ENCODE measurements at places on chromosomes 11 and 22. TPM values are rescaled to one million over a fixed set of nuclear protein-coding genes. Genes with fewer than 3 reads are reported as not detected.

DNA sequence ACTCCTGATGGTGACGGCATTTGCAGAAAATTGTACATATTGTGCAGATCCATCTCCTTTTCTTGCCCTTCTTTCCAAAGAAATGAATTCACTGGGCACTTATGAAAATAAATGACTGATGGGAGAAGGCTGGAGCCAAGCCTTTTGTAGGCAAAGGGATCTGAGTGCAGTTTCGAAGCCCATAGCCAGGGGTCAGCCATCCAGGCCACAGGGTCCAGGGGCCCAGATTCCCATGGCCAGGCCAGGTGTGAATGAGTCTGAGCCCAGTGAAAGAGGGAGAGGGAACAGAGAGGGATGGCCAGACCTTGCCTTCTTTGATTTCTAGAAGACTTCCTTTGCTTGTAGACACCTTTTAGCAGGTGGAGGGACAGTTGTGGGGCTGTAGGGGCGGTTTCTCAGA, 209.1 kb downstream of the KIRREL3 start:
- DNase-seq, result no peak

DNA sequence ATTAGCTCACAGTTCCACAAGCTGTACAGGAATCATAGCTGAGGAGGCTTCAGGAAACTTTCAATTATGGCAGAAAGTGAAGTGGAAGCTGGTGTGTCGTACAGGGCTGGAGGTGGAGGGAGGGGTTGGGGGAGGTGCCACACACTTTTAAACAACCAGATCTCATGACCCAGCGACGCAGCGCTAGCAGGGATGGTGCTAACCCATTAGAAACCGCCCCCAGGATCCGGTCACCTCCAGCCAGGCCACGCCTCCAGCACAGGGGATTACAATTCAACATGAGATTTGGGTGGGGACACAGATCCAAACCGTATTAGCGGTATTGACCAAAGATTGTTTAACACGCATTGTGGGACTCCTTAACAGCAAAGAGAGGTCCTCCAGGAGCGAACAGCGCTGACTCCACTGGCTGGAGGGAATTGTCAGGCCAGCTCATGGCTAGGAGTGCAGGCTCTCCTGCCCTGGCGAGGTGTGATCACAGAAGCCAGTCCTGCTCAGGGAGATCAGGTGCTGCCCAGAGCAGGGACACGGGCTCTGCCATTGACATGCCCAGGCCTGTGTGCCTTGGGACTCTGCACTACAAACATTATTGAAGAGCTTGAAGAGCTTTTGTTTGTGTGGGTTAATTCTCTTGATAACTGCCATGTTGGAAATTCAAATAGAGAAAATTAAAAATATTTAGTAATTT, 215.3 kb downstream of the TBC1D22A start:
- no peak for DNase-seq

DNA sequence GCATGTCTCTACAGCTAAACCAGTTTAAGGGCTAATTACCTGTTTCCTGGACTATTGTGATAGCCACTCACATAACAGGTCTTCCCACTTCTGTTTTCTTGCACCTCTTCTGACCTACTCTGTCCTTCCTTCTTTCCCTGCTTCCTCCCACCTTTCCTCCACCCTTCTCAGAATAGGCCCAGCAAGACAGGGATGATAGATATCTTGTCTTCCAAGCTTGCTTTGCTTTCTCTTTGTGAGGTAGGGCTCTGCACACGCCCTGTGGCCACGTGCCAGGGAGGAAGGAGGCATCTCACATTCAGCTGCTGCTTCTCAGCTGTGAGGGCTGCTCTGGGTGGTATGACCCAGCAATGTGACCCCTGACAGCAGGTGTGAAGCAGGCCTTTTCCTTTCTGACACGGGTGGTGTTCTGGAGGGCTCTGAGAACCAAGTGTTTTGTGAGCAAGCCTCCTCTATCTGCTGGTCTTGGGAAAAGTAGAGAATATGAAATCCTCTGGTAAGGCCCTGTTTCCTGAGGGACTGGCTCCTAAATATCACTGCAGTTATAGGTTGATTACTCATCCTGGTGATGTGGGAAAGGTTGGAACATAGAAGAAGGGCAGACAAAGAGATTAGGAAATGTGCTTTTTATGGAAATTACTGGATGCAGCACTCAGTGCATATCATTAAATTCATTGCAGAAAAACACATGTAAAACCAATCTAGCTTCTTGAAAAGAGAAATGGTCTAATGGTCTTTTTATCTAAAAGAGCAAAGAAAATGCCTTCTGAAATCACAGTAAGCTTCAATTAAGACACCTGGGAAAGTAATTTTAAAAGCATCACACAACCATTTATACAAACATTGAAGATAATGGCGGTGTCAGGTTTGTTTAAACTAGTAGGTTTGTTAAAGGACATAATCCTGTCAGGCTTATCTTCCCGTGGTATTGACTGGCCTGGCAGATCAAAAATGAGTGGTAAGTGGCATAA, 8.5 kb downstream of the AMOTL1 start:
- no peak for DNase-seq

GRCh38 chr22:20154602-20155187, 3.8 kb upstream of the CCDC188 start:
- DNase-seq, result no peak

- DNase-seq, result no peak
Observed at GRCh38 chr11:121448431-121448941, 3.6 kb upstream of the SORL1 start.

DNA sequence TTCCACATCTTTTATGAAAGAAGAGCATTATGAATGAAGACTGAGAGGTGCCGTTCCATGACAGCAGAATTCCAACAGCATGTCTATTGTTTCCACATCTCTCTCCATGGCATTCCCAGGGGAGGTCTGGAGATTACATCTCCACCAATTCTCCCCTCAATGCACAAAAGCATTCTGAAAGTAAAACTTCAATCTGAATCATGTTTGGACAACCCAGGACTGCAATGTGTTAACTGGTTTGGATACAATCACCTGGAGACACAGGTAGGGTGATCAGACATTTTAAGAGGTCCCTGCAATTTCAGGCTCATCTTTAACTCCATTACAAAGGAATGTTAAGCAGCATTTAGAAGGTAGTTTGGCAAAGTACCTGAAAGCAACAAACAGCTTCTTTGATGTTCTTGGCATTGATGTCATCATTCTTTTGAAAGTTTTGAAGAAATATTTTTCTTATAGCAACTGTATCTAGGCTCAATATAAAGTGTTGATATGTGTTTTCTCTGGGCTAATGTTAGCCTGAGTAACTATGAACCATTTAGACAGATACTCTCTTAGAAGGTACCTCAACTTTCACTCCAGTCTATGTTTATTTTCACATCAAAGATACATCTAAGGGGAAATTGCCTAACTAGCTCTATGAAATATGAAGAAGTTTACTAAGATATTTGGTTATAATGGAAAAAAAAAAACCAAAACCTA, 181.4 kb upstream of the MTMR2 start:
- no peak for DNase-seq

DNA sequence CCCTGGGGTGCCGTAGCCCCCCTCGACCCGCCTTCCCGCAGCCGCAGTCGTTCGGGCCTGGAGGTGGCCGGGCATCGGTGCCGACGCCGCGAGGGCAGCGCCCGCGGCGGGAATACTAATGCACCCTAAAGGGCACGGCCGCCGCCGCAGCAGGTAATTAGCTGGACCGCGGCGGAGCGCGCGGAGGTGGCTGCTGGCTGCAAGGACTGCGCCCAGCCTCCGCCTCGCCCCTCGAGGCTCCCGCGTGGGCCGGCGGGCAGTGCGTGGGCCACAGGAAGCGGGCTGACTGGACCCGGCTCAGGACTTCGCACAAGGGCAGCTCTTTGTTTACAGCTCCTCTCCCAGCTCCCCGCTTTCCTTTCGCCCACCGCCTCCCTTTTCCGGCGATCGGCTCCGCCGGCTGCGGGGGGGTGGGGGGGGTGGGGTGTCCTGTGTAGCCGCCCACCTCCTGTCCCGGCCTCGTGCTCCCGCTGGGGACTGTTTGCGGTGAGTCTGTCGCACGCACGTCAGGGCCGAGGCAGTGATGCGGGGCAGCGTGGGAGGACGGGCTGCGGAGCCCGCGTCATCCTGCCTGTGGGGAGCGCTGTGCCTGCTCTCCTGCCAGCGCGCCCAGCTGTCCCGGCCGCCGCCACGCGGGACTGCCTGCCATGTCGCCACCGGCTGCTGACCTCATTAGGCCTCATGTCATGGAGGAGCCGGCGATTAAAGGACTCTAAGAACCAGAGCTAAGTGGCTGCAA, 53.2 kb downstream of the GRIK4 start:
- no peak for DNase-seq

DNA sequence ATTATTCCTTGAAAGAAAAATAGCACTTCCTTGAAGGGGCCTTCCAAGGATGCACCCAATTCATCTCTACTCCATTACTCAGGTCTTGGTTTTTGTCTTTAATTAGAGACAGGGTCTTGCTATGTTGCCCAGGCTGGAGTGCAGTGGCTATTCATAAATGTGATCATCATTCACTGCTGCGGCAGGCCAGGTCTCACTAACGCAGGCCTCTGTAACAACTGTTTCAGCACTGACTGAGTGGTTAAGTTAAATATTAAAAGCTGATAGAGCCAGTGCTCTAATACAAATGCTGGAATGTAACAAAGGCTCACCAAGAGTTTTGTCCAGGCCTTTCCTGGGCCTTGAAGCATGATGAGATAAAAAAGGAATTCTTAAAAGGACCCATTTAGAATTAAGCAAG, 61.4 kb upstream of the GNAZ start:
- no peak for DNase-seq

DNA sequence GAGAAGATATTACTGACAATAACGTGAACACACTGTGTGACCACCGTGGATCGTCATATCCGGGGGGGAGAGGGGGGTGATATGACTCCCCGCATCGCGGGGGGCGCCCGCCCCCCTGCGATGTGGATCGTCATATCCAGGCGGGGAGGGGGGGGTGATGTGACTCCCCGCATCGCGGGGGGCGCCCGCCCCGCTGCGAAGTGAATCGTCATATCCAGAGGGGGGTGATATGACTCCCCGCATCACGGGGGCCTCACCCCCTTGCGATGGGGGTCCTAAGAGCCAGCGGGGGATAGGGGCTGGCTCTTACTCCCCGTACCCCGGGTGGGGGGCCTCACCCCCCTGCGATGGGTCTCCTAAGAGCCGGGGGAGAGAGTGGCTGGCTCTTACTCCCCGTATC, 19.9 kb downstream of the UNC93B1 start:
- no peak for DNase-seq

GRCh38 chr11:12393691-12394090, 16.3 kb downstream of the PARVA start:
- no peak for DNase-seq

DNA sequence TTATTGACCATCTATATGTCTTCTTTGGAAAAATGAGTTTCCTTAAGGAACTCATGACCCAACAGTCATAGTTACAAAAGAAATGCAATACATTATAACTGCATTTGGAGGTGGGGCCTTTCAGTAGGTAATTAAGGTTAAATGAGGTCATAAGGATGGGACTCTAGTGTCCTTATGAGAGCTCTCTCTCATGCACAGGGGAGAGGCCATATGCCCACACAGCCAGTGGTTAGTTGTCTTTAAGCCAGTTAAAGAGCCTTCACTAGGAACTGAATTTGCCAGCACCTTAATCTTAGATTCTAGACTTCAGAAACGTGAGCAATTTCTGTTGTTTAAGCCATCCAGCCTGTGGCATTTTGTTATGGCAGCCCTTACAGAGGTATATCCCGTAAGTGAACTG, 27.3 kb downstream of the INTS4 start:
- no peak for DNase-seq

GRCh38 chr11:95149651-95150364, 60.2 kb downstream of the ENDOD1 start:
- no peak for DNase-seq

DNA sequence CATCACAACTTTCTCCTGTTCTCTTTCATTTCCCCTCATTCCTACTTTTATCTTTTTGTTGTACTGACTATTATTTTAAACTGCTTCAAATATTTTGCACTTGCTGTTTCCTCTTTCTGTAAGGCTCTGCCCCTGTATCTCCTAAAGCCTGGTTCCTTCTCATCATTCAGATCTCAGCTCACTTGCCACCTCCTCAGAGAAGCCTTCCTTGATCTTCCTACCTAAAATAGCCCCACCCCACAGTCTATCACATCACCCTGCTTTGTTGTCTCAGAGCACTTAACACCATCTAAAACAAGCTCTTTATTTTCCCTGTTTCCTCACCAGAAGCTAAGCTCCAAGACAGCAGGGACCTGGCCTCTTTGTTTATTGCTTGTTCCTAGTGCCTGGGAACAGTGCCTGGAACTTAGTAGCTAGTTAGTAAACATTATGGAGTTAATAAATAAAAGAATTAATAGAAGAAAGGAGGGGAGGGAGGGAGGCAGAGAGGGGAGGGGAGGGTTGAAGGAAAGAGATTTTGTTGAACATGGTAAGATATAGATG, 2.5 kb upstream of the STK33 start:
- DNase-seq, result no peak

GRCh38 chr11:42253156-42253555, 793.7 kb upstream of the LRRC4C start:
- no peak for DNase-seq

DNA sequence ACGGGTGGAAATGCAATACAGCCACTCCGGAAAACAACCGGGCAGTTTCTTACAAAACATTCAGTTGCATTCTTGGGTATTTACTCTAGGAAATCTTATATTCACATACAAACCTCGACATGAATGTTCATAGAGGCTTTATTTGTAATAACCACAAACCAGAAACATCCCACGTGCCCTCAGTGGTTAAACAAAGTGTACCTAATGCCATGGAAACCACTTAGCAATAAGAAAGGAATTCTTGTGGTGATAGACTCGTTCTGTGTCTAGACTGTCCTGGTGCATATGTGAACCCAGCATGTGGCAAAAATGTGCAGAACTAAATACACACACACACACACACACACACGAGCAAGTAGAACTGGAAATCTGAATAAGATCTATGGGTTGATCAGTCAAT, 1073.3 kb downstream of the TBC1D22A start:
- DNase-seq, result no peak

DNA sequence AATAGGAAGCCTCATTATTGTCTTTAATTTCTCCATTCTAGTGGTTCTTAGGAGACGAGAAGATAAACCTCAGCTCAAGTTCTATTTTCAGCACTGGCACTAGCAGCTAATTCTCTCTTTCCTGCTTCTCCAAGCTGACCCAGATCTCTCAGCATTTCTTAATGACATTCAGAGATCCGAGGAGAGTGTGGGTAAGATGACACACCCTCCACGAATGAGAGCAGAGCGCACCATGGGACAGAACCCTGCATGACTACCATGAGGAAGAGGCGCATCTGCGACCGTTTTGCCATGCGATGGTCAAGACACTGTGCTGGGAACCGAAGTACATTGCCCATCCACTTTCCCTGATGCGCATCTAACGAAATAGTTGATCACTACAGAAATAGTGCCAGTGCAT, 241.8 kb downstream of the LARGE1 start:
- DNase-seq, result no peak

The ADORA2A gene
- total RNA-seq, result 2.3 TPM

The BCR gene
- 38.7 TPM for total RNA-seq

The PRDX5 gene
- 459 TPM for total RNA-seq

The PATE2 gene
- total RNA-seq, result not detected

The GLYATL2 gene
- total RNA-seq, result 0.38 TPM

The MAPK11 gene
- total RNA-seq, result 3.1 TPM

The CARNS1 gene
- 0.38 TPM for total RNA-seq

The EIF3M gene
- 466 TPM for total RNA-seq

The RAB3IL1 gene
- 0.15 TPM for total RNA-seq

Measured in esophagus squamous epithelium (tissue), 5 donors.